ENCODE measurements at places on chromosomes 3 and 15. TPM values are rescaled to one million over a fixed set of nuclear protein-coding genes. Genes with fewer than 3 reads are reported as not detected.

Gene LTK
- total RNA-seq = not detected

Gene ITGA11
- 6.0 TPM for total RNA-seq

Gene SSUH2
- total RNA-seq = 0.51 TPM

Gene WDR72
- total RNA-seq = not detected

Gene SLCO2A1
- total RNA-seq = 1.2 TPM

Gene KLHL40
- total RNA-seq = not detected

Gene IP6K1
- total RNA-seq = 60.8 TPM

Gene ZXDC
- 11.4 TPM for total RNA-seq

Gene SLC28A1
- total RNA-seq = under 0.01 TPM

Gene SLITRK3
- not detected for total RNA-seq

Gene HEMK1
- 4.8 TPM for total RNA-seq

Gene BHLHE40
- total RNA-seq = 8.7 TPM

Gene PRICKLE2
- 2.8 TPM for total RNA-seq

Gene ARHGAP31
- 26.9 TPM for total RNA-seq

Gene AGTR1
- total RNA-seq = not detected

Gene ITIH1
- not detected for total RNA-seq

Gene ISLR
- total RNA-seq = 0.13 TPM

Gene IGDCC3
- 0.13 TPM for total RNA-seq

Gene FRMD4B
- total RNA-seq = 67.8 TPM

Gene PIERCE2
- 0.89 TPM for total RNA-seq

Gene SEC22C
- total RNA-seq = 89.5 TPM

Gene HRG
- total RNA-seq = not detected

Gene SLC38A3
- total RNA-seq = under 0.01 TPM

Gene TGM4
- total RNA-seq = 0.13 TPM

Gene SLTM
- total RNA-seq = 41.5 TPM

Gene CPLX3
- not detected for total RNA-seq

Gene GP9
- not detected for total RNA-seq

Gene THAP10
- total RNA-seq = 1.4 TPM

Gene GPR15
- total RNA-seq = not detected

Gene RAD51
- 3.7 TPM for total RNA-seq

Gene RPL39L
- total RNA-seq = 24.9 TPM

Gene RPL14
- 363 TPM for total RNA-seq

Gene CCR1
- not detected for total RNA-seq

All from dermis microvascular lymphatic vessel endothelial cell (primary cell).